ENCODE measurements at places on chromosomes 5 and 9. TPM values are rescaled to one million over a fixed set of nuclear protein-coding genes. Genes with fewer than 3 reads are reported as not detected.

Gene SELENOP
- total RNA-seq, result 0.28 TPM

Gene PCDHGB2
- 2.8 TPM for total RNA-seq

DNA sequence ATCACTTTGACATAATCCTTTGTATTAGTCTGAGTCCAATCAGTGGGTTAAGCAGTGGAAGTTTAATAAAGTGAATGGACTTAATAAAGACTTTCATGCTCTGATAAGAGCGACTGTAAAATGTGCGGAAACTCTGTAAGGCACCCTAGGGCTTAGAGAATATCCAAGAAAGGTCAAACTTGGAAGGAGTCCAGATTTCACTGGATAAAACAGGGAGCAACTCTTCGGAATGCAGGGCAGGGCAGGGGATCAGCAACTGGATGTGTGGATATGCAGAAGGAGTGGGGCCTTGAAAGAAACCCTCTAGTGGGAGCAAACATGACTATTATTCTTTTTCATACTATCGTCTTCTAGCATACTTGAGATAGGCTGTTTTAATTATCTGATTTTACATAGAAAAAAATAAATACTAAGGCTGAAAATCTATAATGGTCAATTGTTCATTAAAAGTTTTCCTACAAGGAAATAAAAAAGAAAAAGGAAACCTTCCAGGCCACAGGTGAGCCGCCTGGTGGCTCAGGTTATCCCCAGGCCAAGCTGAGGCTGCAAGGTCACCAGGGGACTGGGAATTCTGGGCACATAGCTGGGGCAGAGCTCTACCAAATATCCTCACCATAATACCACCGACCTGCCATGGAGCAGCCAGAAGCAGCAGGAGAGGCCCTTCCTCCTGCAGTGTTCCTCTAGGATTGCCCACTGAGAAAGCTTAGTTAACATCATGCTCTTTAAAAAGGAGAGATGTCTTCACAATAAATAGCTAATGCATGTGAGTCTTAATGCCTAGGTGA lies 46.3 kb upstream of the CCDC112 start:
- DNase-seq, result no peak

- no peak for DNase-seq
Measured at GRCh38 chr9:98020476-98021145, 35.9 kb upstream of the NANS start.

DNA sequence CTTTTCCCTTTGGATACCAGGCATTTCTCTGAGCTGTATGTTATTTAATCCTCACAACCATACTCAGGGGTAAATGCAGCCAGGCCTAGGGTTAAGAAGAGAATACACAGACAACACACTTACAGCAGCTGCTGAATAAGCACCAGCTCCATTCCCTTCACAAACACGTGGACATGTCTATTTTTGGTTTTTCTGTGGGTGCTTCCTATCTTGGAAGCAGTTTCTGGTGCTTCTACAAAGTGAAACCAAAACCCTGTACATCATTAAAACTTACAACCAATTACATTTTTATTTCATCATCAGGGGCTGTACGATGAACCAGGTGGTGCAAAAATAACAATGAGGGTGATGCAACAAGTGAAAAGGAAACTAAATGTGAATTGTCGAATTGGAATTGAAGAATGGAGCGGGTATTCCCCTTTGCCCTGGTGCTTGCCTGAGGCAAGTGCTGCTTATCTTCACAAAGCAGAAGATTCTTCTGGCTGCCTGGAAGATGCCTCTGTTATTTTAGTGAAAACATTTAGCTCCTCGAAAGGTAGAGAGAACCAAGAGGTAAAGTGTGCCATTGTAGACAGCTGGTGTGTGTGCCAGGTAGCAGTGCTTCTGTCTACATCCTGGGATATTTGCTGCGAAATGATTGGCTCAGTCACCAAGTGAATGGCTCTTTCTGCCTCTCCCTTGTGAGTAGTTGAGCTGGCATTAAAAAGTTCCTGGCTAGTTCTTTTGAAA lies 18.6 kb upstream of the IFNB1 start:
- DNase-seq, result peak; percentile 61

DNA sequence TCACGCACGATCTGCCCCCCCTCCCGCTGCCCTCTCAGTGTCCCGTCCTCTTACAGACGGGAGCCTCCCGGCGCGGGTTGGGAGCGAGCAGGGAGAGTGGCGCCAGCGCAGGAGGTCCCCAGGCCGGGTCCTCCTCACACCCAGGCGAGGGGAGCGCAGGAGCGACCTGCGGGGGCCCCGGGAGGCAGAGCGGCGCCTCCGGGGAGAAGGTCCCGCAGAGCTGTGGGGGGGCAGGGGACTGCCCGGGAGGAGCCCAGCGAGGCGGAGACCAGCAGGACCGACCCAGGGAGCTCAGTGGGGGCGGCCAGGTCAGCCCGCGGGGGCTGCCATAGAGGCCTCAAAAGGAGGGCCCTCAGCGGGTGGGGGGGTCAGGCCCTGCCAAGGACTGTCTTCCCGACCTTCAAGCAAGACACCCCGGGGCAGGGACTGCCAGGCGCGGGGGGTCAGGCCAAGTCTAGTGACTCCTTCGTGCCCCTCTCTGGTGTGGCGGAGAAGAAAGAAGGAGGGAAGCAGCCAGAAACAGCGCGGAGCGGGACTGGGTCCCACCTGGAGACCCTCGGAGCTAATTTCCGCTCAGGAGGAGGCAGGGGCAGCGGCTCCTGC lies 123.3 kb upstream of the ERCC6L2 start:
- no peak for DNase-seq
